ENCODE measurements at places on chromosomes 12 and 14.
A peak's percentile ranks its signal among the peaks of the same experiment; 100 is the strongest.

DNA sequence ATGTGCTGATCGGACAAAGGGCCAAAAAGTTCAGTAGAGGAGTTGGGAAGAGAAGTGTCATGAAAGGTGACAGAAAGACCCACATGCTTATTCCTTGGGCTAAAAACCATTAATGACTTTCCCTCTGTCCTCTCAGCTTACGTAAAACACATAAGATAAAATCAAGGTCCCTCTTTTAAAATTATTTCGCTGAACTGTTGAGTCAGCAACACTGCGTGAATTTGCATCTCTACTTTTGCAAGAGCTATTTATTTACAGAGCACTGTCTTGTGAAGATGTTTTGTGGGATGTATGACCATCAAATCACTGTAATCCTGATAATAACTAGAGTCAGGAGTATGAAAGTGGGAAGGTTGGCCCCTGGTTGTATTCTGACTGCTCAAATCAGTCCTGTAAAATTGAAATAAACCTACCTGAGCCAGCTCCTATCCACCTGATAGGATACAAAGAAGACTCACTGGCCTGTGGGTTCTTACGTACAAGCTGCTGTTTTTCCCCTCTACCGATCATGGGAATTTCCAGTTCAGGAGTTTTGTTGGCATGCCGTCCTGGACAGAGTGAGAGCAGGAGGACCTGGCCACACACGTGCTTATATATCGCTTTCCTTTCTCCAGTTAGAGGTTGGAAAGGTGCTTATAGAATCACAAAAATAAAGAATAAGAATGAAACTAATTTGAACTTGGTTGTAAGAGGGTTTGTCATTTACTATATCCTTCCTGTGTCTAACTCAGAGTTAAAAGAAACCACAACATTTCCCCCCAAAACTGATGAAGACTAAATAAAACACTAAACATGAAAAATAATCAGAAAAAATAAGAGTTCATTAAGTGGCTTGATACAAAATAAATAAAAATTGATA lies 42.9 kb downstream of the IFNG-AS1 start:
- DNase-seq = no peak

DNA sequence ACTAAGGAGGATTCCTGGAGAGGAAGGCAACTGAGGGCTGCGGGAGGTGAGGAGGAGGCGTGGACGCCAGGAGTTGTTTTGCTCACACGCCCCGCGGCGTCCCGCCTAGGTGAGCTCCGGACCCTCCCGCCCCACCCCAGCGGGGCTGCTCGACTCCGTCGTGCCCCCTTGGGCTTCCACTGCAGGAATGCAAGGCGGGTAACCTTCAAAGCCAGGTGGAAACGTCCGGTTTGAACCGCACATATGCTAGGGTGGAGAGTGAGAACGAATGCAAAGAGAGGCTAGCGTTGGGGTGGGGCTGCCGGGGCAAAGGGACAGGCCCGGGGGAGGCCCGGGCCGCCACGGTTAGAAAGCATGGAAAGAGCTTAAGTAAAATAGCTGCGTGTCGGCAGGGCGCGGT lies 5.4 kb upstream of the DPPA3 start:
- DNase-seq = no peak

DNA sequence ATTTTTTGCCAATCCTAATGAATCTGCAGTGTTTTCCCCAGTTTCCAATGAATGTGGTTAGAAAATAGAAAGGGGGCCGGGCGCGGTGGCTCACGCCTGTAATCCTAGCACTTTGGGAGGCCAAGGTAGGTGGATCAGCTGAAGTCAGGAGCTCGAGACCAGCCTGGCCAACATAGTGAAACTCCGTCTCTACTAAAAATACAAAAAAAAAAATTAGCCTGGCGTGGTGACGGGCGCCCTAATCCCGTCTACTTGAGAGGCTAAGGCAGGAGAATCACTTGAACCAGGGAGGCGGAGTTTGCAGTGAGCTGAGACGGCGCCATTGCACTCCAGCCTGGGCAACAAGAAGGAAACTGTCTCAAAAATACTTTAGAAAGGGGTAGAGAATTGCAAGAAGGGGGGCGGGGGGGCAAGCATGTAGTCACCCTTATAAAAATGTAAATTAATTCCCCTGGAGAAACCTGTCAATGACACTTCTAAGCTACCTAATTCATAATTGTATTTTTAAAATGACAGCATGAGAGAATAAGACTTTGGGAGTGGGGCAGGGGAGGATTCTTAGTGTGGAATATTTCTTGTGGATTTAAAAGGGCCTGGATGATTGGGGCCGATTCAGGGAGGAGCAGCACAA lies 1.7 kb downstream of the KLHDC2 start:
- DNase-seq = no peak

DNA sequence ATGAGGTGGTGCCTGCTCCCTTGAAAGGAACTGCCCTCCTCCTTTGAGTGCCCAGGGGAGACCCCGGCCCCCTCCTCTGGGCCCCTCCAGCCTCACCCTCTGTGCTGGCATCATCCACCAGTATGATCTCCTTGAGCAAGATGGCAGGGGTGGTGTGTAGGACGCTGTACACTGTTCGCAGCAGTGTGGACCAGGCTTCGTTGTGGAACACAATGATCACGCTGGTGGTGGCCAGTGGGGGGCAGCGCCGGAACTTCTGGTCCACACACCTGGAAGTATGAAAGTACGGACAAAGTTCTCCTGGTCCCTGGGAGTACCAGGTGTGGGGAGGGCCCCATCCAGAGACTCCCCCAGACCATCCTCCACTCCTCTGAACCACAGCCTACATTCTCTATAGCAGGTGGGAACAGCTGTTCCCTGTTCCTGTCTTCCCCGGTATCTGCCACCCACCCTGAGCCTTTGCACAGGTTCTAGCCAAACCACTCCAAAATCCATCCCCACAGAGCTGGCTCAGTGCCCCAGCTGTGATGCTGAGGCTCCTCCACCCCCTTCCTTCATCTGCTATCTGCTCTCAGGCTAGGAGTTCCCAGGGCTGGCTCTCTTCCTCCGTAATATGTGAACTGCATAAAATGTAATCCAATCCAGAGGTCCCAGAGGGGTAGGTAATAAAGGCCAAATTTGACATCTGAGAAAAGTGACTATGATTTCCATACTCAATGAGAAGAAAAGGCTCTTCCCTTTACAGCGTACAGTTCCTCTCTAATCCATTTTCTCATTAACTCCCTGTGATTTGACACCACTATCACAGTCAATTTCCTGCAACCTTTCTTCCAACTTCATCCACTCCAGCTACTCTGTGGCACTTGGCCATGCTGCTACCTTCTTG lies 13.9 kb downstream of the GALNT6 start:
- DNase-seq = no peak

DNA sequence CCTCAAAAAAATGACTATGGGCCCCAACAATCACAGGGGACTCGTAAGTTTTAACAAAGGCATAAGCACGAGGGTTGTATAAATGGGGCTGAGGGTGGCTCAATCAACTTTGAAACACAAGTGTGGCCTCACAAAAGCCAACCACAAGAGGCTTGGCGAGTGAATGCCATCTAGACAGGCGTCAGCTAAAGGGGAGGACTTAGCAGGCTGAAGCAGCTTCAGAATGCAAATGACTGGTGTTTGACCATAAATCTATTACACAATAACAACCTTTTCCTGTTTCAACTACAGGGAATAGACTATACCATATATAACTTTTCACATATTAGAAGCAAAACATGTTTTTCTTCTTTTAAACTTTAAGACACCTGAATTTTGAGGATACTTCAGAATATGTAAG lies 777.9 kb downstream of the FSCB start:
- no peak for DNase-seq

DNA sequence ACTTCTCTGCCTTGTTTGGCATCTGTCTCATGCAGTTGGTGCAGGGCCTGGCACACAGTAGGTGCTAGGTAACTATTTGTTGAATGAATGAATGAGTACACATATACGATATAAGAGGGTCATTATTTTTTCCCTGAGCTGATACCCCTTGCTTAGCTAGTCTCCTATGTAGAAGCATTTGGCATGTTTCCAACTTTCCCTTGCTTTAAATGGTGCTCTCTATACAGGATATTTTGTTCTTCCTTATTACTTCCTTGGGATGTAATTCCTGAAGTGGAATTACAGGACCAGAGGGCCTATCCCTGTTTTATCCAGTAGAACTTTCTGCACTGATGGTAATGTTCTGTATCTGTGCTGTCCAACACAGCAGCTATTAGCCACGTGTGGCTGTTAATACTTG lies 250.1 kb upstream of the PWP1 start:
- no peak for DNase-seq

DNA sequence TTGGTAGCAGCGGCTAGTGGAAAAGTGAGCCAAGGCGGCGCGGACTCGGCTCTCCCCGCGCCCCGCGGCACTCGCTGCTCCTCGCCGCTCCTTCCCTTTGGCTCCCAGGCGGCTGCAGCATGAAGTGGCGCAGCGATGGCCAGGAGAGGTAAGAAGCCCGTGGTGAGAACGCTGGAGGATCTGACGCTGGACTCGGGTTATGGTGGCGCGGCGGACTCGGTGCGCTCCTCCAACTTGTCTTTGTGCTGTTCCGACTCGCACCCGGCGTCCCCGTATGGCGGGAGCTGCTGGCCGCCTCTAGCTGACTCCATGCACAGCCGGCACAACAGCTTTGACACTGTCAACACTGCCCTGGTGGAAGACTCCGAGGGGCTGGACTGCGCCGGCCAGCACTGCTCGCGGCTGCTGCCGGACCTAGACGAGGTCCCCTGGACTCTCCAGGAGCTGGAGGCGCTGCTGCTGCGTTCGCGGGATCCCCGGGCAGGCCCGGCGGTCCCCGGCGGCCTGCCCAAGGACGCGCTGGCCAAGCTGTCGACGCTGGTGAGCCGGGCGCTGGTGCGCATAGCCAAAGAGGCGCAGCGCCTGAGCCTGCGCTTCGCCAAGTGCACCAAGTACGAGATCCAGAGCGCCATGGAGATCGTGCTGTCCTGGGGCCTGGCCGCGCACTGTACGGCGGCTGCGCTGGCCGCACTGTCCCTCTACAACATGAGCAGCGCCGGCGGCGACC lies 225.6 kb upstream of the CRY1 start:
- peak; percentile 20 for DNase-seq

DNA sequence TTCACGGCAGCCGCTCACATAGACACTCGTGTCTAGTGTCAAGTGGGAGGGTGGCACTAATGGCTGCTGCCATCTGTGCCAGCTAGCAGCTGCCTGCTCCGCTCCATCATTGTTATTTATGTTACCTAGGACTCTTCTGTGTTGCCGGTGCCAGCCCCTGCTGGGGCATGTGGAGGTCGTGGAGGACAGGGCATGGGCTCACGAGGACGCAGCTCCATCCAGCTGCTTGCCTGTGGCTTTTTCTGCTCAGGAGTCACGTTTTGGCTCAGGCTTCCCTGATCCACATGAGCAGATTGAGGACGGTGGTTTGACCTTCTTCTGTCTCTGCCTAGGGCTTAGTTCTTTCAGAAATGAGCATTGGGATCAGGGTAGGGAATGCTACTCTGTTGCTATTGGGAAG lies 31.2 kb downstream of the TPCN1 start:
- DNase-seq = no peak

GRCh38 chr12:104737113-104737512 lies 221.0 kb downstream of the SLC41A2 start:
- DNase-seq = no peak

DNA sequence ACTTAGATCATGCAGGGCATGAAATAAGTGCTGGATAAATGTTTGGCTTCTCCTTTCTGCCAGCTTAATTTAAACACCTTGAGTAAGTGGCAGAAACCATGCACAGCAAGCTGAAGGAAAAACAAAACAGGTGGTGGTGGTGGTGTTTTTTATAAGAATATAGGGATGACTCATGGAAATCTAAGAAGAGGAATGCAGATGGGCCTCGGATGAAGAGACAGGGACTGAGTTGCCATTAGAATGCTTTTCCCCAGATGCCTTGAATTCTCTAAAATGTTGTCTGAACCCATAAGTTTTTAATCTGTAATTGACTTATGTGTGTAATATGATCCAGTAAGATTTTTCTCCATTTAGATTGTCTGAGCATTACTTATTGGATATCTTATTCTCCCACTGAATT lies 93.1 kb upstream of the ZDHHC17 start:
- no peak for DNase-seq

DNA sequence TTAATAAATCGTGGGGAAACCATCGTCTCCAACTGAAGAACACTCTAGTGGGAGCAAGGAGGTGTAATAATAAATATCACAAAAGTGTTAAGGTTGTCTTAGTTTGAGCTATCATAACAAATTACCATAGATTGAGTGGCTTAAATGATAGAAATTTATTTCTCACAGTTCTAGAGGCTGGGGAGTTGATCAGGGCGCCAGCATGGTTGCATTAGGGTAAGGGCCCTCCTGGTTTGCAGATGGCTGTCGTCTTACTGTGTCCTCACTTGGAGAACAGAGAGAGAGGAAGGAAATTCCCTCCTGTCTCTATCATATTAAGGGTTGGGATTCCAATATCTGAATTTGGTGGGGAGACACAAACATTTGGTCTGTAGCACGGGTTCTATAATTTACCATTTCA lies 33.0 kb downstream of the MRPS35 start:
- DNase-seq = no peak

- DNase-seq = no peak
These were observed 144.0 kb downstream of the ADAMTS20 start for GRCh38 chr12:43407816-43408645.

DNA sequence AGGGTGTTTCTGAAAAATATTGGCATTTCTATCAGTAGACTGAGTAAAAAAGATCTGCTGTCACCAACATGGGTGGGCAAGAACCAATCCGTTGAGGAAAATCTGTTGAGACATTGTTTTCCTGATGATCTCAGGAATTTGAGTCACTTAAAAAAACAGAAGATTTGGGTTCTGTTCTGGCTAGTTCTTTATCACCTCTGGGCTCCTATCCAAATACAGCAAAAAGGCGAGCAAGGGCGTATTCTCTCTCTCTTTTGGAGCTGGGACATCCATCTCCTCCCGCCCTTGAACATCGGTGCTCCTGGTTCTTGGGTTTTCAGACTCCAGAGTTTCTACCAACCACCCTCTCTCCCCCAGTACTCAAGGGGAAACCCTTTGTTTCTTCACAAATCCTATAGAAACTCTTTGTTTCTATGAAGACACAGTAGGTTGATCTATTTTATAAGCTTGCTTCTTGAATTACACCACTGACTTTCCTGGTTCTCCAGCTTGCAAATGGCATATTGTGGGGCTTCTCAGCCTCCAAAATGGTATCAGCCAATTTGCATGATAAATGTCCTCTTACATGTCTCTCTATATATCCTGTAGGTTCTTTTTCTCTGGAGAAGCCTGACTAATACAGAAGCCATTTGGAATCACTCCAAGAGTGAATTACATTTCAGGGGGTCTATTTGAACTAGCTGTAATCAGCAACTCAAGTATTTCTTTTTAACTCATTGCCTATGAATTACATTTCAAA lies 263.9 kb upstream of the TMTC1 start:
- no peak for DNase-seq
